Nucleus accumbens (tissue), 56 donors: ENCODE measurements at places on chromosomes 2 and 18.

GRCh38 chr18:23824669-23825068 lies 135.4 kb downstream of the LAMA3 start:
- DNase-seq: no peak

DNA sequence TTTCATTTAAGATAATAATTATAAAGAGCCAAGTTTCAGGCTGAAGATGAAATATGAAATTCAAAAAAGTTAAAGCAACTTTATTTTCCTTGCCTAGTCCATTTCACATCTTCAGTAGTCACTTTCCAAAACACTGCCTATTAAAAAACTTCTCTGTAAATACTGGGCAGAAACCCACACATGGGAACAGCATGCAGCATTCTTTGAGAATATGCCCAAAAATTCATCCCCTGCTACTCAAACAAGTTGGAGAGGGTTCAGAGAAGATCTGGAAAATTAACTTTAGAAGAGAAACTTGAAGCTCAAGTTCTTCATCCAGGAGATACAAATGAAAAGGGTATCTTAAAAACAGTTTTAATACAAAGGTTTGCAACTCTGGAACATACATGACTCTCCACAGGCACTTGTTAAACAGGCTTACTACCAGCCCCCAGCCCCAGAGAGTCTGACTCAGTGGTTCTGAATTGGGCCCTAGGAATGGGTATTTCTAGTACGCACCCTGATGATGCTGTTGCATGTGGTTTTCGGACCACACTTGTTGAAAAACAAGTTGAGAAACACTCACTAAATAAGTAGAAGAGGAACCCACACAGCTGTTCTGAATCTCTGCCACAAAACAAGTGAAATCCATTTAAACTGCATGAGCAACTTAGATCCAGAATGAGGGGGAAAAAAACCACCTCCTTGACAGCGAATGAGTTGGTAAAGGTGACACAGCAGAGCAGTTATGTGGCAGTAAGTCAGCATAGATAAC lies 329.1 kb downstream of the SATB2 start:
- no peak for DNase-seq

- no peak for DNase-seq
Measured at GRCh38 chr2:177029501-177029900, 183.1 kb upstream of the HNRNPA3 start.

GRCh38 chr2:37561615-37562569 lies 109.5 kb downstream of the CDC42EP3 start:
- DNase-seq: no peak

GRCh38 chr18:28684746-28685355 lies 507.9 kb upstream of the CDH2 start:
- no peak for DNase-seq

DNA sequence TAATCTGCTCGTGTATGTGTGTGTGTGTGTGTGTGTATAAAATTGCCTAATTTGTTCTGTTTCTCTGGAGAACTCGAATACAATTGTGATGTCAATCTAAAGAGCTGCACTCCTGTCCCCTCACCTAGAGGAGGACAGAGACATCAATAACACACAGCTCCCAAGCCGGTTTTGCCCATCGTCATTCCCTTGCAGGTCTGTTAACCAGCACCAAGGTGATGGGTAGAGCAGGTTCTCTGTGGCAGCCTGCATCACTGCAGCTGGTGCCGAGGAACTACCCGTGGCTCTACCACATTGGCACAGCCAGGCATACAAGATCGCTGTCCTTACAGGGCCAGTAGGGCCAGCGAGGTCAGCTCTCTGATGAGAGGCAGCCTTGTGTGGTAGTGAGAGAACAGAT lies 41.0 kb downstream of the LBH start:
- no peak for DNase-seq

GRCh38 chr2:56583796-56584315 lies 400.1 kb downstream of the CCDC85A start:
- no peak for DNase-seq

- DNase-seq: no peak
Measured at GRCh38 chr2:64522843-64523428, 1.2 kb upstream of the AFTPH start.

GRCh38 chr2:204321027-204321800 lies 224.1 kb upstream of the PARD3B start:
- DNase-seq: no peak
